M059J (cell line): ENCODE measurements at places on chromosomes 5 and 9. TPM values are rescaled to one million over a fixed set of nuclear protein-coding genes. Genes with fewer than 3 reads are reported as not detected.

GRCh38 chr5:117690612-117691011 is 1116.0 kb upstream of the SEMA6A start:
- no peak for DNase-seq

GRCh38 chr5:164302533-164303235 is 797.3 kb downstream of the MAT2B start:
- DNase-seq, result peak; percentile 6

DNA sequence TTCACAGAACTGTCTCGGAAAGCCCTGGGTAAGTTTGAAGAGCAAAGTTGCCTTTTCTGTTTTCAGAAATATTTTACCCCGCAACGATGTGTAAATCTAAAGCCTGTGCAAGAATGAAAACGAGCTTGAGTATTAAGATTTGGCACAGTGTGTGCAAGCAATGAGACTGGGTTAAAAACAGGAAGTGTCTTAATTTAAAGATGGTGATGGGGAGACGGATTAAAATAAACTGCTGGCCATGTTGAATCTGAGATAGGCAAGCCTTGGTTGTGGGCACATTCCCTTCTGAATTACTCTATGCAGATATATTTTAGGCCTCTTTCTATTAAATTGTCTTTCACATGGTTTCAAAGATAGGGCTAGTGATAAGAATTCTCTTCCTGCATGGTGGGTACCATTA is 294.2 kb upstream of the DMRT1 start:
- no peak for DNase-seq

DNA sequence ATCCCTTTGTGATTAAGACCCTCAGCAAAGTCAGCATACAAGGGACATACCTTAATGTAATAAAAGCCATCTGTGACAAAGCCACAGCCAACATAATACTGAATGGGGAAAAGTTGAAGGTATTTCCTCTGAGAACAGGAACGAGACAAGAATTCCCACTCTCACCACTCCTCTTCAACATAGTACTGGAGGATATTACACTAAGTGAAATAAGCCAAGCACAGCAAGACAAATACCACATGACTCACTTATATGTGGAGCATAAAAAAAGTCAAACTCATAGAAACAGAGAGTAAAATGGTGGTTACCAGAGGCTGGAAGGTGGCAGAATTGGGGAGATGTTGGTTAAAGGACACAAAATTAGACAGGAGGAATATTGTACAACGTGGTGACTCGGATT is 118.1 kb upstream of the NFIL3 start:
- no peak for DNase-seq

DNA sequence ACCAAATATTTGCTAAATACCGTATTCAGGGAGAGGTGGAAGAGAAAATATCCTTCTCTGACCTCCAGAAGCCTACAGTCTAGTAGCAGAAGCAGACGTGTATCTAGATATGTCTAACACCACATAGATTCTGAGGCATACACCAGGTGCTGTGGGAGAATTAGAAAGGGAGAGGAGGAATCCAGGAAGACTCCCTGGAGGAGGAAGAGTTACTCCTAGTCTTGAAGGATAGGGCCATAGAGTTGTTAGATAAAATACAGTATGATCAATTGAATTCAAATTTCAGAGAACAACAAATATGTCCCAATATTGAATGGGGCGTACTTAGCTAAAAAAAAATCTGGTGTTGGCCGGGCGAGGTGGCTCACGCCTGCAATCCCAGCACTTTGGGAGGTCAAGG is 58.7 kb downstream of the TMOD1 start:
- no peak for DNase-seq

GRCh38 chr9:110443146-110443865 is 105.6 kb upstream of the TXNDC8 start:
- DNase-seq, result peak; percentile 65

DNA sequence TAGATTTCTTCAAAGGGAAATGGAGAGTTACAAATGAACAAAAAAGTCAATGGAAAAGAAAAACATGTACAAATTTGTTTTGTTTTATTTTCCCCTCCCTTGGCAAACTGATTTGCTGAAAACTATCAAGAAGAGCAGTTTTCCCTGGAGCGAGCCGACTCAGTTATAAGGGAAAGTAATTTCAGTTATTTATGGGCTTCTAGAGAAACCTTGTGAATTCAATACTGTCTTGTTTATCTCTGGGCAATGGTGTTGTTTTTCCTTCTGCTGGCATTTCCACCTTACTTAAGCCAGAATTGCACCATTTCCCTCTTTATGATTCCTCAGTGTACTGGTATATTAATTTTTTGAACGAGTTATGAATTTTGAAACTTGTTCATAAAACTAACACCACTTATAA is 1163.6 kb downstream of the CDH12 start:
- DNase-seq, result no peak

GRCh38 chr5:139273322-139273571 is 20.3 kb upstream of the MATR3 start:
- DNase-seq, result no peak

The ARL14EPL gene
- 0.37 TPM in 1 of 2 replicates, not detected in the other for total RNA-seq

The PNPLA7 gene
- total RNA-seq, result 0.27 TPM in 1 of 2 replicates, not detected in the other

The GHR gene
- total RNA-seq, result 0.05 and 0.57 TPM in 2 replicates
